ENCODE measurements at places on chromosomes 1 and 21.

GRCh38 chr1:173222149-173223030, 15.3 kb upstream of the TNFSF4 start:
- DNase-seq = no peak

- no peak for DNase-seq
These were observed 75.9 kb downstream of the KIF1B start for GRCh38 chr1:10286244-10286643.

- no peak for DNase-seq
These were observed 1.8 kb downstream of the JMJD4 start for GRCh38 chr1:227733309-227733705.

GRCh38 chr1:184388319-184388889, 1.6 kb downstream of the C1orf21 start:
- DNase-seq = no peak

Data from upper lobe of right lung (tissue), 1 donor.